Activated T-cell treated with anti-CD3 and anti-CD28 coated beads for 1 hour (primary cell): ENCODE measurements at places on chromosomes 3 and 15.
A peak's percentile ranks its signal among the peaks of the same experiment; 100 is the strongest.

GRCh38 chr15:39586387-39587095, 5.7 kb downstream of the THBS1 start:
- no peak for DNase-seq

DNA sequence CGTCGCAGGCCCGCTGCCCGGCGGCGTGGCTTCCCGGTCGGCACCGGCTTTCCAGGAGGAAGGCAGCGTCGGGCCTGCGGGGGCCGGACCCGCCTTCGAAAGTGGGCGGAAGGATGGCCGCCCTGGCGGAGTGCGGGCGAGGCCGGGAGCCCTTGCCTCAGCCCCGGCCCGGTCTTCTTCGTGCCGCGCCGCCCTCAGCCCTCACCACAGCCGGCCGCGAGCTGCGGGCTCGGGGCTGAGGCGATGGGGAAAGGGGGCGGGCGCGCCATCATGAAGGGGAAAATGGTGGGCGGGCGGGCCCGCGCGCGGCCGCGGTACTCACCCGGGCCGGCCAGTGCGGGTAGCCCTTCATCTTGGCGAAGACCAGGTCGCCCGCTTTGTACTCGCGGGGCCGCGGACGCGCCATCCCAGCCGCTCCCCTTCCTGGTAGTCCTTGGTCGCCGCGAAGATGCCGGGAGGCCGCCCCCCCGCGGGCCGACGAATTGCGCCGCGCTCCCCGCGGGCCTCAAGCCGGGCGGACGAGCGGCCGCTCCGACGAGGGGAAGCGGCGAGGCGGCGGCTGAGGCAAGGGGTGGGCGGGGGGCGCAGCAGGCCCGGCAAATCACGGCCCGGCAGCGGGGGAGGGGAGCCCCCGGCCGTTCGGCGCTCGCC, 489 bp downstream of the HDGFL3 start:
- DNase-seq, result no peak

DNA sequence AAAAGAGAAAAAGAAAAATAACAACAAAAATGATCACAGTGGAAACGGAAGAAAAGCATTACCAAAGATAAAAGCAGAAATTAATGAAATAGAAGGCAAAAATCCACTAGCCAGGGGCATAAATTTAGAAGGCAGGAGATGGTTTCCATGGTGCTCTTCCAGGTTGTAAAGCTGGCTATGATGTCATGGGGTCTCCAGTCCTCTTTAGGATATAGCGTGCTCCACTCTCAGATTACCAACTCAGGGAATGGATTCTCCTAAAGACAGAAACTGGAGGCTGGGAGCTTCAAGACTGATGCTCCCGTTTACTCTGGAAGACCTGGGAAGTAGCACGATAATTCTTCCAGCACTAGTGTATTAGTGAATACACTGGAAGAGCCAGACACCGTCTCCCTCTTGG, 10.9 kb upstream of the ULK4 start:
- no peak for DNase-seq

DNA sequence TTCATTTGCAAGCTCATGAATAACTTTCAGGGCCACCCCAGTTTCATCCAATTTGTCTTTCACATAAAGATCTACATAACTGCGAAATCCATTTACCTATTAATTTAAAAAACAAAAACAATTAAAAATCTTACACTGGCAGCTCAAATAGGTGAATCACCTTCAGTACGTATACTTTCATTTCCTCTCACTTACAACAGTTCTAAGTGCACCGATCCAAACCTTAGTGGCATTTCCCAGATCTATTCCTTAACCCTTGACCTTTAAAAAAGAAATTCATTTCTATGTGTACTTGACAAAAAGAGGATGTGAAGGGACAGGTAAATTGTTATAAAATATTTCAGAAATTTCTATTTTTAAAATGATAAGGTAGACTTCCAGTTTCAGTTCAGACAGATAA, 30.8 kb downstream of the TOP2B start:
- no peak for DNase-seq

DNA sequence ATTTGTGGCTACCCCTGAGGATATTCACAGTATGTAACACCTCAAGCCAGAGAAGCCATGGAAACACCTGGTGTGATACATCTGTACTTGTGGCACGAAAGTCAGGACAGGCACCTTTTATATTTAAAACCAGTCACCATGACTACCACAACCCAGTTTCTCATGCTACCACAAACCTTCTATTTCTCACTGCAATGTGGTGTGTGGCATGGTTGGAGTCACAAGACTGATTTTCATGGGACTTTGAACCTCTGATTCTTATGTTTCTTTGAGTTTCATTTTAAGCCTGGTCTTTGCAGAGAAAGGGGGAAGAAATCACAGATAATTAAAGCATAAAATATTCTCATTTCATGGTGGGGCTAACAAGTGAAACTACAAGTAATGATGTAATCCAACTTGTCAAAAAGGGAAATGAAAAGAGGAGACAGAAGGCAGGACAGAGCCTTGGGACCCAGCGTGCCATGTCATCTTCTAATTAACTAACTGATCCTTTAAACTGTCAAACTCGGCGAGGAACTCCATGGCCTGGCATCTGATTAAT, 175.9 kb downstream of the PDZRN3 start:
- DNase-seq, result no peak

DNA sequence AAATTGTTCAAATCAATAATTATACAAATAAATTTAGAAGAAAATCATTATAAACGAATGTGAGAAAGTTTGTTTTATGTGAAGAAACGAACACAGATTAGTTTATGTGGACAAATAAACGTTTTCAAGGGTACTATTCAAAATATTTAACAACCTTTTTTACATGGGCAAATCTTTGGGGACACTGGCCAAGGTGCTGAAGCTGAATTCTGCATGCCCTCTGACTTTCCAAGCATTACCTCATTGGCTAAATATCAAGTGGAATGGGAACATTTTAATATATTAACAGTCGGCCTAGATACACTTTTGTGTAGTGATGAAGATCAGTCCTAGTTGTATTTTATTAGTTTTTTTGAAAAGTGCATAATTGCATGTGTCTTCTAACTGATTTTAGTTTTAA, 636.4 kb upstream of the DPPA4 start:
- no peak for DNase-seq

GRCh38 chr3:132294906-132295305, 22.3 kb upstream of the ACP3 start:
- DNase-seq, result no peak

GRCh38 chr15:56537881-56538280, 72.9 kb upstream of the MNS1 start:
- peak; percentile 2 for DNase-seq

GRCh38 chr15:56484287-56484686, 19.4 kb upstream of the MNS1 start:
- DNase-seq, result no peak

DNA sequence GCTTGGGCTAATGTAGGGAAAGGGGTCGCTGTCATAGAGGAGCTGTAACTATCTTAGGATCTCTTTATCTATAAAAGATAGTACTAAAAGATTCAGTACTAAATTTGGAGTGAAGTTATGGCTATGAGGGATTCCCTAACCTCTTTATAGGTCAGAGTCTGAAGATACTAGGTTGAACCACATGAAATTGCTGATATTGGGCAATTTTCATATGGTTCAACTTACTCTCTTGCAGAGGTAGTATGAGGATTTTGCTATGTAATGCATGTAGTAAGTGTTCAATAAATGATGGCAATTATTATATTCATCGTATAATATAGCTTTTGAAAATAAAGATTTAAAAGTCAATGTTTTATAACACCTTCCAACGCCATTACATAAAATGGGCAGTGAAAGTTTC, 1.9 kb upstream of the TFDP2 start:
- no peak for DNase-seq

GRCh38 chr3:95994338-95994737, 820.1 kb upstream of the EPHA6 start:
- no peak for DNase-seq

GRCh38 chr15:85671156-85671555, 123.6 kb downstream of the KLHL25 start:
- DNase-seq, result no peak

DNA sequence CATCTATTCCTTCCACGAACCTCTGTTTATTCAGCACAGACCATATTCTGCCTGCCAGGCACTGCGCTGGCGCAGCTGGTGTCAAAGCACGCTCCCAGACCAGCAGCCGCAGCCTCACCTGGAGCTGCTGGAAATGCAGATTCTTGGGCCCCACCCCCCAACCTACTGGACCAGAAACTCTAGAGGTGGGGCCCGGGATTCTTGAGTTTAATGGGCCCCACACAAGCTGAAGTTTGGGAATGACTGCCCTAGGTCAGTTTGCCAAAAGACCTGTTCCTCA, 7.0 kb downstream of the CHST13 start:
- DNase-seq, result no peak

GRCh38 chr3:31833391-31834190, 147.5 kb downstream of the OSBPL10 start:
- DNase-seq, result no peak

- no peak for DNase-seq
These were observed 161.2 kb upstream of the RGMA start for GRCh38 chr15:93250209-93250608.

DNA sequence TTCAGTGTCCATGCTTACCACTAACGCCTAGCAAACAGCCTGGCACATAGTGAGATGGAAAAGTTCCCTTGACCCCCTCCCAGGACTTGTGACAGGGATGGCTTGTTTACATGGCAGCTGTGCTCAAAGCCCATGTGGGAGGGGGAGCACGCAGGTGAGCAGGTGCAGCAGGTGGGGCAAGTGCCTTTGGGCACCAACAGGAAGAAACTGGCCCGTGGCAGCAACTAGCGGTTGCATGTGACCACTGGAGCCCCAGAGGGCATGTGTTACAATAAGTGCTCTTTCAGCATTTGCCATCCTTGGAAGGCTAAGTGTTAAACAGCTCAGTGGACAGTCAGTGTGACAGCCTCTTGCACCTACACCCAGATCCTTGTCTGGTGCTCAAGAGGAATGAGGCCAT, 734.6 kb downstream of the TUSC7 start:
- no peak for DNase-seq

DNA sequence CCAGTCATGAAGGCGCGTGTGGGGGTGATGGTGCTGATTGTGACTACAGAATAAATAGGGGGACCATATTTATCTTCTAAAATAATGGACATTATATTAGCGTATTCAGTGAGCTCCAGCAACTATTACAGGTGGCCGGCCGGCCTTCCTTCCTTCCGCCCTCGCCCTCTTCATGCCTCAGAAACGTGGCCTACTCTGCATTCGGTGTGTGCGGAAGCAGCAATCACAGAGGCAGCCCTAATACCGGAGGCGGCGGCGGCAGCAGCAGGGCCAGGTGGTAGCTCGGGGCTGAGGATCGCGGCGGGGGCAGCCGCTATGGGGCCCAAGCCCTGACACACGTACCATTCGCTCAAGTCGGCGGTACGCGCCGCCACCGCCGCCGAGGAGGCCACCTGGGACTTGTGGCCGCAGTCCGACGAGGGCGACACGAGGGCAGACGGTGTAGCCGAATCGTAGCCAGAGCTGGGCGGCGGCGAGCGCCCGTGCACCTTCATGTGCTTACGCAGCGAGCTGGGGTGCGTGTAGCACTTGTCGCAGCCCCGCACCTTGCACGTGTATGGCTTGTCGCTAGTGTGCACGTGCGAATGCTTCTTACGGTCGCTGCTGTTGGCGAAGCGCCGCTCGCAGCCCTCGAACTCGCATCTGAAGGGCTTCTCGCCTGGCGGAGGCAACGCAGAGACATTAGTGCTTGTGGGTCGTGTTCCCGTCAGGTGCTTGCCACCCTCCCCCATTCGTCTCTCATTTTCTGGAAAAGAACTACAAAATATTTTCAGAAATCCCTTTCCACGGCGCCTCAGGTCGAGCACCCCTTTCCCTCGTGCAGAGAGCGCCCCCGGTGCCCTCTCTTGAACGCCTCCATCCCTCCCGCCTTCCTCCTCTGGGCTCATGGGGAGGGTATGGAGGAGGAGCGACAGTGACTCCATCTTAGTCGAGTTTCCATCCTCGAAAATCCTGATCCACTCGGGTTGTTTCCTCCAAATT, 15.5 kb downstream of the ZIC4 start:
- no peak for DNase-seq

GRCh38 chr3:10723991-10724390, 92.0 kb upstream of the SLC6A11 start:
- DNase-seq, result no peak

DNA sequence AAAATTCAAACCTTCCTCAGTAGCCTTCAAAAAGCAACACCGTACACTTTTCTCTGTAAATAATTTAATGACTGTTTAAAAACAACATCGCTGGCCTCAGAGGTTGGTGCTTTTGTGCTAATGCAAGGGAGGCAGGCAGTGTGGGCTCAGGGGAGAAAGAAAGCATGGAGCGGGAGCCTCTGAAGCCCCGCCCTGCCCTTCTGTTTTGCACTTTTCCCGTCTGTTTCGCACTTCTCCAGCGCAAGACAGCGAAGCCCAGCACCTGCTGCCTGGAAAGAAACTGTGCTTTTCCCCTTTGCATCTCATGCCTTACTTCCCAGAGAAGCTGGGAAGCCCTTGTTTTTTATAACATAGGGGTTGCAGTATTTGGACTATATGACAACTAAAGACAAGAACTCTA, 23.1 kb downstream of the TRPM1 start:
- DNase-seq, result no peak

DNA sequence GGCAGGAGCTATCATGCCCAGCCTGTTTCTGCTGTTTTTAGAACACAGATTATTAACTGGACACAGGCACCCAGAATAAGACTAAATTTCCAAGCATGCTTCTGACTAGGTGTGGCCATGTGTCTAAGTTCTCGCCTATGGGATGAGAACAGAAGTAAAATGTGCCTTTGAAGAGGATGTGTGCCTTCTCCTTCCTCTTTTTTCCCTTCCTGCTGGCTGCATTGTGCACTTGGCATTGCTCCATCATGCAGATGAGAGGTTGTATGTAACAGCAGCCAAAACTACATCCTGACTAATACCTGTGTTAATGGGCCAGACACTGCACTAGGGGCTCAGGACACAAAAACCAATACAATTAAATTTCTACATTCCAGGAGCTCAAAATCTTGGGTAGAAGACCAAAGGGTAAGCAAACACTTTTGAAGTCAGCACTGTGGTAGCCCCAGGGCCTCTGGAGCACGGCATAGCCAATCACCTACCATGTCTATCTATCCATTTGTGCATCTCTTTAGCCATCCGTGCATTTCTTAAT, 40.9 kb upstream of the RNU6-1 start:
- no peak for DNase-seq

- no peak for DNase-seq
These were observed 21.9 kb downstream of the LSAMP start for GRCh38 chr3:116423374-116423773.

GRCh38 chr15:78714890-78715289, 73.9 kb upstream of the CHRNB4 start:
- no peak for DNase-seq

GRCh38 chr3:19945534-19945933, 1.4 kb upstream of the RAB5A start:
- no peak for DNase-seq

GRCh38 chr3:38645076-38645475, 4.4 kb downstream of the SCN5A start:
- no peak for DNase-seq

- DNase-seq, result no peak
These were observed 33.1 kb downstream of the BHLHE40 start for GRCh38 chr3:5012367-5012766.
